C1 segment of cervical spinal cord (tissue), 14 donors: ENCODE measurements at places on chromosomes 7 and 10.

GRCh38 chr10:48557511-48558123 lies 47.3 kb downstream of the ARHGAP22 start:
- no peak for DNase-seq

DNA sequence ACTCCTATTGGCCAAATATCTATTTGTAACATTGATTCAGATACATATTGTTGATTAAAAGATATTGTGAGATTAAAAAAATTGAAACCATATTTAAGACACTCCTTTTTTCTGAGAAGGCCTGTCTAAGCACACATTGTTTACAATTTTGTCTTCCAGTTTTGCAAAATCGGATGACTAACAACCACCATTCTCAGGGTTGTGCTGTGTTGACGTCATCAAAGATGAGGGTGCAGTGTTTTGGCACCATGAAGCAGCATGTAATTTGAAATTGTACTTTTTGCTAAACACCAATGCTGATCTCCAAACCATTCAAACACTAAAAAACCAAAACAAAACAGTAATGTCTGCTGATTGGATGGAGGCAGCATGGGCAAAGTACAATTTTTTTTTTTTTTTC lies 7.4 kb downstream of the CREB5 start:
- no peak for DNase-seq

GRCh38 chr7:45066409-45066808 lies 22.4 kb downstream of the NACAD start:
- no peak for DNase-seq

DNA sequence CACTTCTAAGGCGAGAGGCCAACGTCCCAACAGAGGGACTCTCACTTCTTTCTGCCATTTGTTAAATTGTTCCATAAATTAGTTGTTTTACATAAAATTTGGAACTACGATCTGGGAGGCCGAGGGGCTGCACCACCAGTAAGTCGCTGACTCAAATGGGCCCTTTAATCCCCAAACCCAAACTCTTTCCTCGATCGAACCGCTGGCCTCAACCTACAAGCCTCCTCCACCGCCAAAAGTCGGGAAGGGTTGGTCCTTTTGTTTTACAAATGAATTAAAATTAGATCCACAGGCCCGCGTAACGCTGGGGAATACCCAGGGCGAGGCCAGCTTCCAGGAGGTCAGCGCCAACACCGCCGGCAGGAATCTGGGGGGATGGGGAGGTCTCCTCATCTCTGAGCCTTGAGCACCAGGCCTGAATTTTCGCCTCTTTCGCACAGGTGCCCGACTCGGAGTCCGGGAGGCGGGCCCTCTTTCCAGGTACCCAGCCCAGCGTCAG lies 1.2 kb upstream of the FOXI2 start:
- DNase-seq, result no peak

DNA sequence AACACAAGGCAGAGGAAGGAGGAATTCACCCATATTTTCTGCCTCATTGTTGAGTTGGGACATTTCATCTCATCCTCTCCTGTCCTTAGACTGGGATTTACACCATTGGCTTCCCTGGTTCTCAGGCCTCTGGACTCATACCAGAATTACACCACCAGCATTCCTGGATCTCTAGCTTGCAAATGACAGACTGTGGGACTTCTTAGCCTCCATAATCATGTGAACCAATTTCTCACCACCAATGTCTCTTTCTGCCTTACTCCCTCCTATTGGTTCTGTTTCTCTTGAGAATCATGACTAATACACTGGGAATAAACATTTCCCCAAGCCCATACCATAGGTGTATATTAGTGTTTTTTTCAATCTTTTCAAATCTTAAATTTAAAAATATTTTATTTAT lies 2.9 kb upstream of the ZNF33A start:
- DNase-seq, result no peak

DNA sequence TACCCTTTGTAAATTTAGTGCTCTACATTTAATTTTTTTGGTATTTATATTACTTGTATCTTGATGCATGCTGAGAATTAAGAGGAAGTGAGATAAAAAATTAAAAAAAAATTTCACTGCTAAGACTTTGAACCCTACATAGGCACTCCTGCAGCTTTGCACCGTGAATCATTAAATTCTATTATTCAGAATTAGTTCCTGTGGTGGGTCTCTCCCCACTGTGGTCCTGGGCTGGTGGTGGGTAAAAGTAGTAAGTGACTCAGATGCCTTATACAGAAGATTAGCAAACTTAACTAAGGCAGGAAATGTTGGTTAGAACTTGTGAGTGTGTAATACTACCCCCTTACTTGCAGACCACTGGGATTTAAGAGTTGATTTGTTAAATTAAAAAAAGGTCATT lies 72.6 kb downstream of the AP3M1 start:
- no peak for DNase-seq

DNA sequence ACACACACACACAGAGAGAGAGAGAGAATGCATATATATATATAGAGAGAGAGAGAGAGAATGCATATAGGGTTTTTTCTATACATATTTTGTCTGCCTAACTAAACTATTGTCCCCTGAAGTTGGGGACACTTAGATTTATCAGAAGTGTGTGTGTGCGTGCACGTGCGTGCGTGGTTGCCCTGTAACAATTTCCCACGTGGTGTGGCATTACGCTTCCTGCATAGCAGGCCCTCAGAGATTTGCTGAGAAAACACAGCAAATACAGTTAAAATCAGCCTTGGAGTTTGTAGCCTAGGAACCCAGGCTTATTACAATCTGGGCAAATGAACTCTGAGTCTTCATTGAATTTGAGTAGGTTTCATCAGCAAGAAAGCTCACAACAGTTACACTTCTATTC lies 14.7 kb downstream of the RNF32 start:
- no peak for DNase-seq

DNA sequence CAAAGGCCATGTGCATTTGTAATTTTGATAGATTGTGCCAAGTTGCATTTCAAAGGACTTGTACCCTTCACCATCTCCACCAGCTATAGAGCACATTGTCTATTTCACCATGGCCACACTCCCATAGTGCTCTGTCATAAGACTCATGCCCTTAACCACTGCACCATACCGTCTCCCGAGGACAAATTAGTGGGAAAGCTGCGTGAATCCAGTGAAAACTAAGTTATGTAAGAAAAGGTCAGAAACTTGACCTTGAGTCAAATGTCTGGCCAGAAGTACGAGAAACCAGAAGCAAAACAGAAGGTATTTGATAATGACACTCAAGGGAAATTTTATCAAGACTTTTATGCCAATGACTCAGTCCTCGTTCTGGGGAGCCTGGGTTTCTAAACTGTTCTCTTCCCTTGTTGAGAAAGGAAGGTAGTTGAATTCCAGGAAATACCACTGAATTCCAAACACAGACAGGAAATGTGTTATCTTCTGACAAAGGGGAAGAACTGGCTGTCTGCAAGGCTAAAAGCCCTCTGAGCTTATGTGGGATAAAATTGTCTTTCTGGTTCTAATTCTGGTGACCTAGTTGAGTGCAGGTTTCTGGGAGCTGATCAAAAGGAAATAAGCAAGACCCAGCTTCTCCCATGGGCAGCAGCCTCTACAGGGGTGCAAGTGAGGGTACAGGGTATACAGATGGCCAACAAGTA lies 49.7 kb downstream of the CDK1 start:
- DNase-seq, result no peak

- DNase-seq, result no peak
Observed at GRCh38 chr7:69609541-69610373, 11.5 kb downstream of the AUTS2 start.

GRCh38 chr10:106929291-106929895 lies 235.1 kb downstream of the SORCS1 start:
- no peak for DNase-seq

DNA sequence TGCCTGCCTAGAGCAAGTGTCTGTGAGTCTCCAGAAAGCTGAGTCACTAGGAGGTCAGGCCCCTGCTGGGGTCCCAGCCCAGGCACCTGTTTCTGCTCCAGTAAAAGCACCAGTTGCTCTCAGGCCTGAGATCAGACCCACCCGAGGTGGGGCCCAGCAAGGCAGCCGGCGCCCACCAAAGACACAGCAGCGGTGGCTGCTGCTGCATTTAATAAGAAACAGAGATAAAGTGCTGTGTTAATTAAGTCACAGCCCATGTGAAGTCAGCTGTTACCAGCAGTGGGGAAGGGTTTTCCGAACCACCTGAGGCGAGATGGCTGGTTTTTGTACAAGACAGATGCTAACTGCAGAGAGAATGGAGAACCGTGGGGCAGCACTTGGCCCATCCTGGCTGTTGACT lies 12.1 kb upstream of the LRRC18 start:
- DNase-seq, result no peak

DNA sequence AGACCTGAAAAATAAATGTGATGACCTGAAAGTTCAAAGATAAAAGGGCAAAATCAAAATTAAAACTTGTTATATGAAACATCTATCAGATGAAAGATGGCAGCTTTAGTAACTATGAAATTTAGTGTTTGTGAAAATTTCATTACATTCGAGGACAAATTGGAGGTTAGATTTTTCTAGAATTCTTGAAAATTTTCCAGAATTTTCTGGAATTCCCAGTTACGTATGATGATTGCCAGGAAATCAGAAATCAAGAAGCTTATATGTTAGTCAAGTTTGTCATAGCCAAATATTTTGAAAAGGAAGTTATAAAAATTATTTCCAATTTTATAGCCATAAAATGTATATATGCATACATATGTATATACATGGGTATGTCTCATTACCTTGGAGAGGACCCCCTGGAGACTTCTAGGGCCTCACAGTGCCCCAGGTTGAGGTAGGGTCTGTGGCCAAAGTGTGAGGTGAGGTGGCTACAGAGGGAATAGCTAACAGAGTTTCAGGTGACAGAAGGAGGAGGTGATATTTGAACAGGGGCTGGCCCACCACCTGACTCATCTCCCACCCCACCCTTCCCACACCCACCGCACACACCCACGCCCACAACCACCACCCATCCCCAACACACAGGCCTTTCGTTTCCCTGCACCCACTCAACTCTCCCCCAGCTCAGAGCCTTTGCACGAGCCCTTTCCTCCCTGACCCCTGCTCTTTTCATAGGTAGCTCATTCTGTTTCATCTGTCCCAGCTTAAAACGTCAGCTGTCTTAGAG lies 21.5 kb downstream of the C10orf105 start:
- no peak for DNase-seq

- no peak for DNase-seq
Observed at GRCh38 chr7:71470830-71471229, 338.9 kb downstream of the GALNT17 start.

- DNase-seq, result no peak
Observed at GRCh38 chr7:117270371-117270770, 52.5 kb downstream of the WNT2 start.

DNA sequence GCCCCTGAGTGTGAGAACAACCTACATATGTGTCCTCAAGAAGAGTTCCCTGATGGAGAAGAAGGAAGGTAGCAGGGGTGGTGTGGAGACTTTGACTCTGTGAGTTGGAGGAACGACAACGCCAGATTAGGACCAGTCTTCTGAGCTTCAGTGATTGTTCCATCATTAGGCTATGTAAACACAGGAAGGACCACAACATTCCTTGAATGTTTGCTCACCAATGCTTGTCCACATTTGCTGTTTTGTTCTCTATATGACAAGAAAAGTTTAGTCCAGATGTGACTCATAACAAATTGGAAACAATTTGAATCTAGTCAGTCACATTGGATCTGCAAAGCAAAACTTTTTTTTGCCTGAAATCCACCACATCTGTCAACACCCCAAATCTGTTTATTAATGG lies 62.7 kb downstream of the ENTPD1 start:
- DNase-seq, result no peak

- no peak for DNase-seq
Observed at GRCh38 chr7:22545529-22545928, 45.5 kb upstream of the STEAP1B start.

DNA sequence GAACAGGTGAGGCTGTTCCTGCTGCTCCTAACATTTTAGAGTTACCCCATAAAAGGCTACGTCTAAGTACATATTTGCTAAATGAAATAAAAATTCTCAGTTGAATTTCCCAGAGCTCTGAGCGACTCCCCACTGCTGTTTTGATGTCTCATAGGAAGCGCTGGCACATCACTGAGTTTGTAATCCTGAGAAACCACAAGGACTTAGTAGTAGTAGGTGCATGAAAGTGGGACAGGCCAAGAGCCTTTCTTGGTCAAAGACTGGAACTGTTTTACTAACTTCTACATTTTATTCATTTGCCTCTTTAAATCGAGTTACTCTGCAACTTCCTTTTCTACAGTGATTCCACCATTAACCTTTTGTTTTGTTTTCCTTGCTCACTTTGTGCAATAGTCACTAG lies 85.9 kb downstream of the XPNPEP1 start:
- DNase-seq, result no peak
